ENCODE measurements at places on chromosomes 4 and X.

DNA sequence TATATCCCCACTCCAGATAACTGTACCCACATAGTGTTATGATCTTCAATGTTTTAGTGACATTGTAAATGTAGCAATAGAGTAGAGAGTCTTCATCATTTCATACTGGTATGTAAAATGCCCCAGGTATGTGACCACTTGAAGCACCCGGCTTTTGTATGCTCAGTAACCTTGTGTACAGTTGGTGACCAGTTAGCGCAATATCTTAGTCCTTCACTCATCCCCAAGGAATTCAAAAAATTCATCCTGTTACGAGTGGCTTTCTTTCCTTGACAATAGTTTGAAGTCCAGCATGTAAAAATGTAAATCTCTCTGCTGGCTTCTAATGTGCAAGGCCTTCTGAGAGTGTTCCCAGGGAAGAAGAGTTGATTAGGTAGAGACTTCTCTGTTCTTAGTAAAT is 145.6 kb downstream of the ARX start:
- no peak for DNase-seq

DNA sequence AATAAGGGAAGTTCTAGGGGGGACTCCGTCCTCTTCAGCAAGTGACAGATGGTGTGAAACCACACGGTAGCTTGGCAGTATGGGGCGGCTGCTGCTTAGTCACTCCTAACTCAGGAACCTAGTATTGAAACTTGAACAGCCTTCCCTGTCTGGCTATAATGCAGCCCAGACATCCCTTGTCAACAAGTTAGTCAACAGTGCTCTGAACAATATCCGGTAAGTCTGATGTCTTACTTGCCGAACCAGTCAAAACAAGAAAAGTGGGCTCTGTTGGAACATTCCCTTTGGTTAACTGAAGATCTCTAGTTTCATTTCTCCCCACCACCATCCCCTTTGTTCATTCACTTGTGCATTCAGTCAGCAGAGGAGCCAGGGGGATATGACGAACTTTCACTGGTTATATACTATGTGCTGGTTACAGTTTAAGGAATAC is 18.7 kb upstream of the CXCL13 start:
- DNase-seq, result no peak

DNA sequence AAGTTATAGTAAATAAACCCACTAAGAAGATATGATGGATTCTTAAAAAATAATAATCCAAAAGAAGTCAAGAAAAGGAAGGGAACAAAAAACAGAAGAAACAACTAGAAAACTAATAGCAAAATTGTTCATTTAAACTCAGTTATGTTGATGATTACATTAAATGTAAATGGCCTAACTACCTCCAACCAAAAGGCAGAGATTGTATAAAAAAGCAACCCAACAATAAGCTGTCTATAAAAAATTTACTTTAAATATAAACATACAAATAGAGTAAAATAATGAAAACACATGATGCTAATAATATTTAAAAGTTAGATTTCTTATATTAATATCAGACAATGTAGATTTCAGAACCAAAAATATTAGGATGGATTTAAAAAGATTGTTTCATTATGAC is 340.6 kb downstream of the CAMK2D start:
- no peak for DNase-seq

DNA sequence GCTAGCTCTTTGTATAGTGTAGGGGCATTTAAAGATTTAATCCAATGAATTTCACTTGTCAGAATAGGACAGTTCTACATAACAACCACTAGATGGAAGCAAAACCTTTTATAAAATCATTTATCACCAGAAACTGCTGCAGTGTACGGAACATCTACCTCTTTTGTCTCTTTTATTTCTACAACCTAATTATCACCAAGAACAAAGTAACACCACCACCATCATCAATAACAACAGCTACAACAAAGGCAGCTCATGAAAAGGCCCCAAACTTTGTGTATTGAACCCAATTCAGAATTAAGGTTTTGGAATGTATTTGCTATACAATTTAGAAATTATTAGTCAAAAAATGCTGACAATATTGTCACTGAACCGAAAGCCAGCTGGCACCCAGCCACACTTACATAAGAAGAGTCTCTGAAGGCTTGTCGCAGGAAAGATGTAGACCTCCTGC is 260.9 kb upstream of the RPS6KA3 start:
- DNase-seq, result no peak

- no peak for DNase-seq
Observed at GRCh38 chr4:73224886-73225285, 33.7 kb downstream of the ANKRD17 start.

All from AG09319 (cell line).